Activated CD4-positive, alpha-beta memory T cell treated with anti-CD3 and anti-CD28 coated beads, Interleukin-2, amount 10 ng/mL, durations not matched to agents 7 days and 5 days (primary cell): ENCODE measurements at places on chromosomes 6 and 20. TPM values are rescaled to one million over a fixed set of nuclear protein-coding genes. Genes with fewer than 3 reads are reported as not detected.

DNA sequence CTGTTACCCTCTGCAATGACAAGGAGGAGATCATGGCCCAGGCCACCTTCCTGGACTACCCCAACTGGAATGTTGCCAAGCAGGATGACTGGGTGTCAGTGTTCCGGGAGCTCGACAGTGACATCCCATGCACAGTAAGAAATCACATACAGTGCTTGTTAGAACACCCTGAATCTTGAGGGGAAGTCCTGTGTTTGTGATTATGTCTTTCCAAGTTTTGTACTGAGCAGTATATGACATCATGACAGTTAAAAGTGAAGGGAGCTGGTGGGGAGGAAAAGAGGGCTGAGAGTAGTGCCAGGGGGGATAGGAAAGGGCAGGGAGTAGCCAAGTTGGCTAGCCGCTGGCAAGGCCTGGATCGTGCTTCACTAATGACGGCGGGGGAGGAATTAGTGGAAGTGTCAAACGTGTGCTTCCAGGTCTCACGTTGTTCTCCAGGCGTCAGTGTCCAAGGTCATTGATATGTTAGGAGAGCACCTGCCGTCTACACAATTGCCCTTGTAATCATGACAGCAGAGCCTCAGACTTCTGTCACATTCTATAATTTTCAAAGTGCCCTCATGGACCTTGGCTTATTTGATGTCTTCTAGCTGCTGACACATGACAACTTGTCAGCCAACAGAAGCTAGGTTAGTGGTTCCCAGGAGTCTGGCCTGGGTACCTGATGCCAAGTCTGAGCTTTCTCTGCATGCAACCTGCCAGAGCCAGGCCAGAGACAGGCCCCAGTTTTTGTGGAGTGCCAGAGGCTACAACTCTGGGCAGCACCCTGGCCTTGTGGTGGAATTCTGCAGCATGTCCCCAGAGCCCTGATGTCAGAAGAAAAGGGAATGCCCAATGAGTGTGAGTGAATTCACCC, 18.8 kb downstream of the CFAP61 start:
- H3K27me3 ChIP-seq: no peaks in the 10 kb centered on the region
- no peak overlapping the region for H3K27ac ChIP-seq
- DNase-seq: no peak

DNA sequence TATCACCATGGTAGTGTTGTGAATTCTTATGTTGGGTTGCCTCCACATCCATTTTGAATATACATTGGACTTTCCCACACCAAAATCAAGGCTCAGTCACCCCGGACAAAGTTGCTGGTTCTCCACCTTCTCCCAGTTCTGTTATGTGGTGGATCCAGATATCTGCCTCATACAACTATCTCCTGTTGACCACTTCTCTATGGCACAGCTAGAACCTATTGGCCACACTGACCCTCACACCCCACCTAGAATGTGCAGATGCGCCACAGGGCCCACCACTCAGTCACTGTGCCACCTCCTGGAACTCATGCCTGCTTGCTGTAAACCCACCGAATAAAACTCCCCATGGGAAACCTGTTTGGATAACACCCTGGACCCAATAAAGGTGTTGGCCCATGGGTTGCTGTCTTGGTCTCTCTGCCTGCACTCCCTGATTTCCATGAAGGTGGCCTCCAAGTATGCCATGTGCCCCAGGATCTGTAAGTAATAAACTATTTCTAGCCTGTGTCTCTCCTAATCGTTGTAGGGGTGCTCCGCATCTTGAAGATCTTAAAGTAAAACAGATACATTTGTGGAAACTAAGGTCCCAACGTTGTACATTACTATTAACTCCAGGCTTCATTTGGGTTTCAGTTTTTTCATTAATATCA, 7.2 kb upstream of the NQO2 start:
- no peaks in the 10 kb centered on the region for H3K36me3 ChIP-seq
- peaks cover 25% of the 10 kb centered on the region for H3K4me1 ChIP-seq
- no peak overlapping the region for H3K4me3 ChIP-seq
- DNase-seq: no peak
- no peak overlapping the region for H3K27ac ChIP-seq

DNA sequence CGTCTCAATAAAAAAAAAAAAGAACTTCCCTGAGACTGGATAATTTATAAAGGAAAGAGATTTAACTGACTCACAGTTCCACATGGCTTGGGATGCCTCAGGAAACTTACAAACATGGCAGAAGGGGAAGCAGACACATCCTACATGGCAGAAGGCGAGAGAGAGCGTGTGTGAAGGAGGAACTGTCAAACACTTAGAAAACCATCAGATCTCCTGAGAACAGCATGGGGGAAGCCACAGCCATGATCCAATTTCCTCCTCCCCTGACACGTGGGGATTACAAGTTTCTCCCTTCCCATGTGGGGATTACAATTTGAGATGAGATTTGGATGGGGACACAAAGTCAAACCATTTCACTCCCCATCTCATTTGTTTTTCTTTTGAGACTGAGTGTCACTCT, 46.6 kb upstream of the TFAP2C start:
- H3K27ac ChIP-seq: no peak overlapping the region
- peaks cover 13% of the 10 kb centered on the region for H3K27me3 ChIP-seq
- no peak overlapping the region for H3K4me3 ChIP-seq
- H3K4me1 ChIP-seq: no peaks in the 10 kb centered on the region

DNA sequence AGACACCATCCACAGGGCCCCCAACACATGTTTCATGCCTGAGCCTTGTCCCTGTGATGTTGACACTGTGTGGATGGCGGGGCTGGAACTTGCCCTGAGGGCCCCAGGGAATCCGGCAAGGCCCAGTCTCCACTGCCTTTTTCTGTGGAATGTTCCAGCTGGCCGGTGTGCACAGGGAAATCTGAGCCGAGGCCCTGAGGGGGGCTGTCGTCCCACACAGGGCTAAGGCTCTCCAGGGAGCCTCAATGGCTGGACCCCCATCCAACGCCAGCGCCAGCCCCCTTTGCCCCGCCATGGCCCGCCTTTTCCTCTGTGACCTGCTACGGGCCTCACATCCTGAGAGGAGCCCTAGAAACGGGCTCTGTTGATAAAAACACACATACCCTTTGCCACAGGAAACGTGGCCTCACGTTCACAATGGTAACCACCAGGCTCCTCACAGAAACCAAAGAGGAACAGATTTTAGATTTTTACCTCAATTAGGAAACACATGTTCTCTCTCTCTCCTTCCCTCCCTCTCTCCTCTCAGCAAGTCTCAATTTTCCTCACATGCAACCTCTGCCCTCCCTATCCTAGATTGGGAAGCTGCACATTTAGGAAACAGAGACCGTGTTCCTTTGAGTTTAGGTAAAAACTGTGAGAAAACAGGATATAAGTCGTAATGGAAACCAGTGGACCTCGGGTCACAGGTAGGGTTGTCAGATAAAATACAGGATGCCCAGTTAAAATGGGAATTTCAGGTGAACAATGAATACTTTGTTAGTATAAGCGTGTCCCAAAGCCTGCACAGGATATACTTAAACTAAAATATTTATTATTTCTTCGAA, 13.7 kb upstream of the ZNF831 start:
- peak overlapping the region; percentile 94 for H3K27ac ChIP-seq
- H3K36me3 ChIP-seq: peaks cover 16% of the 10 kb centered on the region
- peak; percentile 85 for DNase-seq
- peaks cover 88% of the 10 kb centered on the region for H3K4me1 ChIP-seq

DNA sequence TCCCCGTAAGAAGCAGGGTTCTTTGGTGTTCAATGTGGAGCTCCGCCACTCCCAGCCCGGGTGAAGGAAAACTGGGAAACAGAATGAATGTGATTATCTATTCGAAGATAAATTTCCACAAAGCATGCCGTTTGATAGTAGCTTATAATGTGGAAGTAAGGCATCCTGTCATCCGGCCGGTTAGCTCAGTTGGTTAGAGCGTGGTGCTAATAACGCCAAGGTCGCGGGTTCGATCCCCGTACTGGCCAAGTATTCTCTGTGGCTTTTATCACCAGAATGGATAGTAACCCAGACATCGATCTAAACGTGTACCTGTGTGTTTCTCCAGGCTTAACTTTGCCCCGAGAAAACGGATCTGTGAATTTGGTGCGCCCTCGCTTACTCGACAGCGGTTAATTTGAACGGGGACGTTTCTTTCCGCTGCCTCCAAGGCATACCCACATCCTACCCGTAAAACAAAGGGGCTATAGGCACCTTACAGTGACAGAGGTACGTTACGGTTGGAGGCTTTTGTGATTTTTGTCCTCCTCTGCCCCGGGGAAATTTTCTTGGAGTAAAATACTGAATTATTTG, 215.2 kb upstream of the ZNF184 start:
- peak overlapping the region; percentile 63 for H3K27ac ChIP-seq
- H3K4me3 ChIP-seq: peak overlapping the region; percentile 76
- H3K27me3 ChIP-seq: peaks cover 13% of the 10 kb centered on the region
- no peaks in the 10 kb centered on the region for H3K36me3 ChIP-seq
- DNase-seq: peak; percentile 86

GRCh38 chr20:33119725-33120720, 40.6 kb downstream of the BPIFB4 start:
- H3K4me3 ChIP-seq: no peak overlapping the region
- H3K36me3 ChIP-seq: peaks cover 2% of the 10 kb centered on the region
- peak overlapping the region; percentile 6 for H3K27ac ChIP-seq
- DNase-seq: no peak

GRCh38 chr20:752291-752690, 16.0 kb downstream of the SLC52A3 start:
- no peak overlapping the region for H3K4me3 ChIP-seq
- H3K27me3 ChIP-seq: peaks cover 4% of the 10 kb centered on the region
- H3K27ac ChIP-seq: no peak overlapping the region
- DNase-seq: no peak
- H3K4me1 ChIP-seq: peaks cover 2% of the 10 kb centered on the region

- H3K4me1 ChIP-seq: peaks cover 28% of the 10 kb centered on the region
- H3K4me3 ChIP-seq: peak within 1 kb of the TSS; percentile 60
- peaks cover 71% of the 10 kb centered on the region for H3K27me3 ChIP-seq
- peak within 1 kb of the TSS; percentile 1 for H3K27ac ChIP-seq
These were observed at the start of gene TOX2 for GRCh38 chr20:43914311-43915210. Gene TOX2, plus strand, starts transcription at chr20:43914852. Its CDS starts 40 bp downstream, at chr20:43914892.

- no peak overlapping the region for H3K4me3 ChIP-seq
- H3K27ac ChIP-seq: no peak overlapping the region
- H3K27me3 ChIP-seq: no peaks in the 10 kb centered on the region
- peaks cover 21% of the 10 kb centered on the region for H3K4me1 ChIP-seq
- no peak for DNase-seq
- peaks cover 9% of the 10 kb centered on the region for H3K36me3 ChIP-seq
These were observed 5.9 kb upstream of the ADRM1 start for GRCh38 chr20:62296724-62297448.

DNA sequence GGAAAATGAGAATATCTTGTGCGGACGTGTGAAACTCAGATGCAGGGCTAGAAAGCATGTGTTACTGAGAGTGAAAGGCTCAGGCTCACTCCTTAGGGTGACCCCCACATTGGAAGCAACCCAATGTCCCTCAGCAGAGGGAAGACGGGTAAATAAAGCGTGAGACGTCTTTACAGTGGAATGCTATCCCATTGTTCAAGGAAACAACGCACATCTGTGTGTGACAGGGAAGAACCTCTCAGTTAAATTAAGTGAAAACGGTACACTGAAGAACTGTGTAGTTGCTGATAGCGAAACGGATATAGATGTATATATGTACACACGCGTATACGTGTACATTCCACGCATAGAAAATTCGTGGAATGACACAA, 839 bp downstream of the HNF4A start:
- no peaks in the 10 kb centered on the region for H3K4me1 ChIP-seq
- H3K4me3 ChIP-seq: no peak overlapping the region
- H3K27ac ChIP-seq: no peak overlapping the region
- DNase-seq: no peak
- peaks cover 16% of the 10 kb centered on the region for H3K27me3 ChIP-seq

DNA sequence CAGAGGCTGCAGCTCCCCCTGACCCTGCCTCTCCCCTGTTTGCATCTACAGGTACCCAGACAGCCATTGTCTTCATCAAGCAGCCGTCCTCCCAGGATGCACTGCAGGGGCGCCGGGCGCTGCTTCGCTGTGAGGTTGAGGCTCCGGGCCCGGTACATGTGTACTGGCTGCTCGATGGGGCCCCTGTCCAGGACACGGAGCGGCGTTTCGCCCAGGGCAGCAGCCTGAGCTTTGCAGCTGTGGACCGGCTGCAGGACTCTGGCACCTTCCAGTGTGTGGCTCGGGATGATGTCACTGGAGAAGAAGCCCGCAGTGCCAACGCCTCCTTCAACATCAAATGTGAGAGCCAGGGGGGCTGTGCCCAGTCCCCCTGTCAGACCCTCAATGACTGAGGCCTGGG, 42.1 kb upstream of the SRF start:
- H3K4me3 ChIP-seq: no peak overlapping the region
- H3K27me3 ChIP-seq: no peaks in the 10 kb centered on the region
- DNase-seq: no peak
- H3K36me3 ChIP-seq: no peaks in the 10 kb centered on the region

DNA sequence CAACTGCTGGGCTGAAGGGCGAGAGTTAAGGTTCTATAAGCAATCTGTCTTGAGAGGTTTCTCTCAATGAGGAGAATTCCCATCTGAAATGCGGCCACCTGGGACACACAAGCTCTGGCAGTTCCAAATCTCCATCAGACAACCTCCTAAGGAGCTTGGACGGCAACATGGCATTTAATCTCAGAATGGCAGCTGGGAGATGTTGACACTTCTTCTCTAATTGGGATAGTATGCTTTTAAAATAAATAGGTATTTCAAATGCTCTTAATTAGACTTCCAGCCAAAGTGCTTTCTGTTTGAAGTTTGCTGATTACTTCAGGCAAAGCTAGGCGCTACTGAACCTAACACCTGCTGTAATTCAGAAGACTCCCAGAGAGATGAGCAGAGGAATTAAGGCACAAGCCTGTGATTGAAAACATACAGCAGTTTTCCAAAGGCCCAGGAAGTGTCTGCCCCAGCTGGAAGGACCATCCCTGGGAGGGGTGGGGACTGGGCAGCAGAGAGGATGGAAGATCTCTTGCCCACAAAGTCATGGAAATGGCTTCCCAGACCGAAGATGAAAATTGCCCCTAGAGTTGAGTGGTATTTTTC, 59.1 kb upstream of the KCNK16 start:
- H3K27ac ChIP-seq: no peak overlapping the region
- H3K27me3 ChIP-seq: peaks cover 15% of the 10 kb centered on the region
- H3K36me3 ChIP-seq: no peaks in the 10 kb centered on the region
- no peak overlapping the region for H3K4me3 ChIP-seq
- no peaks in the 10 kb centered on the region for H3K4me1 ChIP-seq

- H3K27ac ChIP-seq: no peak overlapping the region
- no peak overlapping the region for H3K4me3 ChIP-seq
- H3K4me1 ChIP-seq: peaks cover 12% of the 10 kb centered on the region
- DNase-seq: no peak
These were observed 2.0 kb upstream of the CRIP3 start for GRCh38 chr6:43310624-43311023.

DNA sequence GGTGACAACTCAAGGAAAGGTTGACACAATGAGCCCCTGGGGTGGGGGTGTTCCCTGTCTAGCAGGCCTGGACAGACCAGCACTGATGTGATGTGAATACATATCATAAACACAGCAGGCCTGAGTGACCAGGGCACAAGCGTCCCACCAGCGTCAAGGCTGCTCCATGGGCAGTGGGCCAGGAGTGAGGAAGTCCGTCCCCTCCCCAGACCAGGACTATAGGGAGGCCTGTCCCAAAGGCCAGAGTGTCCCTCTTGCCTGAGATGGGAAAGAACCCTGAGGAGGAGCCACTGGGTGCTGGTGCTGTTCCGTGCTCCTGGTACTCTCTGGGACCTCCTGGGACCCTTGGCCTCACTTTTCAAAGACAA, 44.6 kb downstream of the RRBP1 start:
- H3K27ac ChIP-seq: no peak overlapping the region
- no peak overlapping the region for H3K4me3 ChIP-seq
- no peaks in the 10 kb centered on the region for H3K27me3 ChIP-seq
- no peak for DNase-seq

The BPIFA1 gene
- not detected for total RNA-seq

The KHDC1L gene
- total RNA-seq: not detected

The C6orf141 gene
- total RNA-seq: not detected

The CNKSR3 gene
- not detected for total RNA-seq

The RUNX2 gene
- total RNA-seq: 43.4 TPM
